ENCODE measurements at places on chromosomes 3 and 15. TPM values are rescaled to one million over a fixed set of nuclear protein-coding genes. Genes with fewer than 3 reads are reported as not detected.

GRCh38 chr15:39856357-39856756 lies 63.7 kb downstream of the GPR176 start:
- DNase-seq: no peak

GRCh38 chr3:147015334-147015733 lies 391.0 kb downstream of the ZIC4 start:
- no peak for DNase-seq

DNA sequence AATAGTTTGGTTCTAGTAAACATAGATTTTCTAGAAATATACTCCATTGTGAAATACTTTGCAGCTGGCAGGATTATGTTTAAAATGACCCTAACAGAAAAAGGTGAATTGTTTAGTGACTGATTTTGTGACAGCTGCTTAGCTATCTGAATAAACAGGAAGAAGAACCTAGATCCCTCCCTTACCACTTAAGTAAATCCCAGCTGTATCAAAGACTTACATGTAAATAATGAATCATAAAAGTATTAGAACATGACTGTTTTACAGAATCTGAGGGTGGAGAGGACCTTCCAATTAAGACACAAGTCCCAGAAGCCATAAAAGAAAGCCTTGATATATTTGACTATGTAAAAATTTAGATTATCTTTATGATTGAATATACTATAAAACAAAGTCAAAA lies 15.9 kb downstream of the SLC49A4 start:
- no peak for DNase-seq

GRCh38 chr3:143363276-143363675 lies 243.7 kb downstream of the CHST2 start:
- no peak for DNase-seq

DNA sequence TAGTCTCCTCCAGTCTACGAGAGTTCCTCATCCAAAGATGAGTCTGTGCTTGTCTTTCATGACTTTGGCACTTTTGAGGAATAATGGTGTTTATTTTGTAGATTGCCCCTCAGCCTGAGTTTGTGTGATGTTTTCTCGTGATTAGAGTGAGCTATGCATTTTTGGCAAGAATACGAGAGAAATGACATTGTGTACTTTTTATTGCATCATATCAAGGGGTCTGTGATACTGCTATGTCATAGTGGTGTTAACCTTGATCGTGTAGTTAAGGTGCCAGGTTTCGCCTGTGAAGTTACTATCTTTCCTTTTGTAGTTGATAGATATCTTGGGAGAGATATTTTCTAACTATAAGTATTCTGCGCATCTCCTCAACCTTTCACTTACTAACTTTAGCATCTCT lies 18.9 kb downstream of the RSRC1 start:
- DNase-seq: no peak

Gene REC114
- 0.32 TPM for total RNA-seq

DNA sequence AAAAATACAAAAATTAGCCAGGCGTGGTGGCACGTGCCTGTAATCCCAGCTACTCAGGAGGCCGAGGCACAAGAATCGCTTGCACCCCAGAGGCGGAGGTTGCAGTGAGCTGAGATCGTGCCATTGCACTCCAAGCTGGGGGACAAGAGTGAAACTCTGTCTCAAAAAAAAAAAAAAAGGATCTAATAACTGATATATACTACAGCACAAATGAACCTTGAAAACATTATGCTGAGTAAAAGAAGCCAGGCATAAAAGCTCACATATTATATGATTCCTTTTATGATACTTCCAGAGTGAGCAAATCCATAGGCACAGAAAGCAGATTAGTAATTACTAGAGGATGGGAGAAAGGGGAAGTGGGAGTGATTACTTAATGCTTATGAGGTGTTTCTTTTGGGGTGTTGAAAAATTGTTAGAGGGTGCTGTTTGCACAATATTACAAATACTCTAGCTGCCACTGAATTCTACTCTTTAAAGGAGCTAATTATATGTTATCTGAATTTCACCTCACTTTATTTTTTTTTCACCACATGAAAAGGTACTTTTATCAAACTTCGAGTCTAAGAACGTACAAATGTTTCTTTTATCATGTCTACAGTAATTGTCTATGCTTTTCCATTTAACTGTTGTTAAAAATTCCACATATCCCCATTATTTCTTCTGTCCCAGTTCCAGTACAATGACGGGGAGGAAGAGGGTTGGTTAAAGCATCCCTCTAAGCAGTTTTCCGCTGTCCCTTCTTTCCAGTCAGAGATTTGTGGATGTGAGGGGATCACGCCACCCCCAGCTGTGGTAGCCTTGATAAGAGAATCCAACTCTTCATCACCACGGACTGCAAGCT lies 77.7 kb upstream of the FAM174B start:
- no peak for DNase-seq

GRCh38 chr3:155743606-155744005 lies 1.3 kb downstream of the PLCH1 start:
- DNase-seq: no peak

DNA sequence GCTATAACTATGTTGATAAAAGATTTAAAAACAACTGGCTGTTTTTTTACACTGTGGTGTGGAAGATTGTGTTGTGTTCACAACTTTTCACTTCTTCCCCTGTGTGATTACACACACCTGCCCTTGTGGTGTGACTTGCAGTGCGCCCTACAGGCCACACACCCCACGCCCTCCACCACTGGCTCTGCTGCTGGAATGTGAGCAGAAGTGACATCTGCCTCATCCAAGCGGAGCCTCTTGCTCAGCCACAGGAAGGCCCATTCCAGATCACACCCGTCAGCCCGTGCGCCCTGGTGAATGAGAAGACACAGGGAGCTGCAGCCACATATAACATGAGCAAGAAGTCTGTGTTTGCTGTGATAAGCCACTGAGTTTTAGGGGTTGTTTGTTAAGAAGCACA lies 7.0 kb downstream of the CCR2 start:
- no peak for DNase-seq

- no peak for DNase-seq
These were observed 18.2 kb downstream of the EIF3J start for GRCh38 chr15:44554934-44555723.

Gene ISLR
- 28.8 TPM for total RNA-seq

Gene MUSTN1
- 45.0 TPM for total RNA-seq

Gene GOLGA8S
- total RNA-seq: 1.2 TPM

GRCh38 chr3:185046603-185047002 lies 106.3 kb downstream of the C3orf70 start:
- no peak for DNase-seq

GRCh38 chr3:42723219-42723618 lies 20.6 kb upstream of the HHATL start:
- DNase-seq: peak; percentile 5

DNA sequence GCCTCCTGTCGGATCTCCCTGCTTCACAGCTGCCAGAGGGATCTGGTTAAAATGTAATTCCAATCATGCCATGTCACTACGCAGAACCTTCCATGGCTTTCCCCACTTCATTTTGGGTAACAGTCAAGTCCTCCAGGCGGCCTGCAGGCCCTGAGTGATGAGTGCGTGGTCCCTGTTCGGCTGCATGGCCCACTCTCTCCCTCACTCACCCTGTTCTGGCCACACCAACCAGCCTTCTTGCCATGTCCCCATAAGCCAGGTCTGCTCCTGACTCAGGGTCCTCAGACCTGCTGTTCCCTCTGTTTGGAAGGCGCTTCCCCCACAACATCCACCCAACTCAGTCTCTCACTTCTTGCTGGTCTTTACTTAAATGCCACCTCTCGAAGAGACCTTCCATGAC lies 41.6 kb upstream of the LINGO1 start:
- no peak for DNase-seq

- DNase-seq: no peak
These were observed 7.1 kb downstream of the PLCD1 start for GRCh38 chr3:38022301-38022700.

DNA sequence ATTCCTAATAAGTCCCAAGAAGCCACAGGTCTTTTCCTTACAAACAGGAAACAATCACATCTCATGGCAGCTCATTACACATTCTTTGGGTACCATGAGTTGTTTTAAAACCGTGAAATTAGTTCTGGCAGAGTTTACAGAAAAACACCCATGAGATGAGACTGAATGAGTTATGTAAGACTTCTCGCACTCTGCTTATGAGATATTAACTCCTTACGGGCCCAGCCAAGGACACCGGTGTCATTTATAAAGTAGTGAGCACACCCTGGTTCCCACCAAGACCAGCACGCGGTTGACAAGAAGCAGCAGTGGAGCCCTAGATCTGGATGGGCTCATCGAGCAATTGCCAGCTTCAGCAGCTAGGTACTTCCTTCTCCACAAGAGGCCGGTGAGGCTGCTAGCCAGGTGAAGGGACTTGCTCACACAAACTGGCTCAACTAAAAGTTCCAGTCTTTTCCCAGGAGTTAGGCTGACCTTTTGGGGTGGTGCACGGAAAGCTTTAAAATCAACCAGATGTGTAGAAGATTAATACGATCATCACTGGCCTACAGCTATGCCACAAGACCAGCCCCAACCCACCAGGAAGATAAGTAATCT lies 318.6 kb upstream of the ICE2 start:
- no peak for DNase-seq

- DNase-seq: no peak
These were observed 62.6 kb upstream of the PDZRN3 start for GRCh38 chr3:73687106-73688004.

- DNase-seq: no peak
These were observed 407.2 kb upstream of the ARHGEF26 start for GRCh38 chr3:153714016-153714415.

DNA sequence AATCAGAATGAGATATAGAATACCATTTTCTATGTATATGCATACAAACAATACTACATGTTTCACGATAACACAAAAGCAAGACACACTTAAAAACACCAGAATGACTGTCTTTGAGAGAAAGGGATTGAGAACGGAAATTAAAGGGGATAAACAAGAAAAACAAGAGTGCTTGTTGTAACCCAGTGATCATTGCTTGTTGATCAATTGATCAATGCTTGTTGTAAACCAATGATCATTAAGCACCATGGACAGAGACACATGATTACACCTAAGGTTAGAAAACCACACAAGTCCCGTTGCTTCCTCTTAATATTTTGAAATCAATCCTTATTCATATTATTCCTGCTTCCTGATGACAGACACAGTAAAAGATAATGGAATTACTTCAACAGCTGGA lies 1.1 kb upstream of the OR4F15 start:
- no peak for DNase-seq

- no peak for DNase-seq
These were observed 8.3 kb downstream of the SLC9A9 start for GRCh38 chr3:143839980-143840379.

DNA sequence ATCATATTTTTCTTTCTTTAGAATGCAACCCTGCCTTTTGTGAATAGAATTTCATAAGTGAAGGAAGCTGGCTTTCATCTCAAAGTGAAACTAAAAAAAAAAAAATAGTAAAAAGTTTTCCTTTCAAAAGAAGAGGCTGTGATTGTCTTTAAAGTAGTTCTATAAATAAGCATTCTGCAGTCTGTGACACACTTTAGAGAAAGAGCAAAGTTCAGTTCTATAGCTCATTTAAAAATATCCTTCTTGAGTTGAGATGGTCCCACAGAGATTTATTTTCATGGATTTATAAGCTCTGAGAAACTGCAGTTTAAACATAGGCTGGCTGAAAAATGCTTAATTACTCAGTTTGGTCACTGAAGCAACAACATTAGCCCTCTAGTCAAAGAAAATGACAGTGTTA lies 36.1 kb upstream of the CNTN6 start:
- DNase-seq: no peak

GRCh38 chr15:48415036-48415886 lies 84.0 kb downstream of the DUT start:
- no peak for DNase-seq

DNA sequence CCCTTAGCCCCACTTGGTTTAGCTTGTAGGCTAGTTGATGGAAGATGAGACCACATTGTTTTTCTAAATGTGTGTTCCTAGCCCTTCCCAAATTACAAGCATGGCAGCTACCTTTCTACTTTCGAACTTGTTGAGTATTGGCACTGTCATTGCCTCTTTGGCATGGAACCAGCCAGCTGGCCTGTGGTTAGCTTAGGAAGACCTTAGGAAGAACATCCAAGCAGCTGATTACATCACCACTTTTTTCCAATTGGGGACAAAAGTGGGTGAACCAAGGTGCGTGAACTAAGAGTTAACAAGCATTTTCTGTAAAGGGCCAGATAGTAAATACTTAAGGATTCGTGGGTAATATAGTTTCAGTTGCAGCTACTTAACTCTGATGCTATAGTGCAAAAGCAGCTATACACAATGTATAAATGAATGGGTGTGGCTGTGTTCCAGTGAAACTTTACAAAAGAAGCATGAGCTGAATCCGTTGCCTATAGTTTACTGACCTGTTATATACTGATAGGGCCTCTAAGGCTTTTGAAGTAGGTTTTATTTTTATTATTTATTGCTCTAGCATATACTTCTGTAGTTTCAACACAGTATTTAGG lies 8.5 kb downstream of the KLHL18 start:
- DNase-seq: no peak
